ENCODE measurements at places on chromosomes 2 and 18.

- DNase-seq: no peak
Measured at GRCh38 chr2:217612920-217613319, 389.9 kb downstream of the TNS1 start.

GRCh38 chr2:65252640-65253039 lies 25.0 kb downstream of the ACTR2 start:
- DNase-seq: no peak

DNA sequence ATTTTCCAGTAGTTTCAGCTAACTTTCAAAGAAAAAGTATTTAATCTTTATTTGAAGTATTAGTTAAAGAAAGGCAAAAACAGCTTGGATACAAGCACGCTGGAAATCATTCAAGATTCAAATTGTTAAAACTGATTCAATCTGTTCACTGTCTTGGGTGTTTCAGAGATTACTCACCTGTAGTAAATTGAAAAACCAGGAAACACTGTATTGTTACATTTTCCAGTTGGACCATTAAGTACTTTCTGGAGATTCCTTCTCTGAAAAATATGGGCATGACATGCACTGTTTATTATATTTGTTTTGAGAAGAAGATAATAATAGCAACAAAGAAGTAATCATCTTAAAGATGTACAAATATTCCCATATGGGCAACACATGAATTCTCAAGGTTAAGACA lies 196.1 kb downstream of the UBE2E3 start:
- DNase-seq: no peak

GRCh38 chr2:110157153-110157793 lies 41.7 kb upstream of the MALL start:
- DNase-seq: peak; percentile 36

- DNase-seq: no peak
Measured at GRCh38 chr2:68359889-68360288, 5.2 kb upstream of the PLEK start.

DNA sequence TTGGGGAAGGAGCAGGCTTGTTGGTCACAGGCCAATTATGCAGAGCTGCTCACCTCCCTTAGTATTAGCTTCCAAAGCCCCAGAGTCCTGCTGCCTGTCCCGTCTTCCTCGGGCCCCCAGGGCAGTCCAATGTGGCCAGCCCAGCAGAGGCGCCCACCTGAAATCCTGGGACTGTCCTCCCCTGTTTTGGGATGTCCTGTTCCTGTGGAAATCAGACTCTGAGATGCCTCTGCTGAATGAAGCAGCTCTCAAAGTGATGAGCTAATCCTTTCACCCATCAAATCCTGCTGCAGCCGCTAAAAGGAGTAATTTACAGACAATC lies 105.3 kb downstream of the CABLES1 start:
- DNase-seq: no peak

DNA sequence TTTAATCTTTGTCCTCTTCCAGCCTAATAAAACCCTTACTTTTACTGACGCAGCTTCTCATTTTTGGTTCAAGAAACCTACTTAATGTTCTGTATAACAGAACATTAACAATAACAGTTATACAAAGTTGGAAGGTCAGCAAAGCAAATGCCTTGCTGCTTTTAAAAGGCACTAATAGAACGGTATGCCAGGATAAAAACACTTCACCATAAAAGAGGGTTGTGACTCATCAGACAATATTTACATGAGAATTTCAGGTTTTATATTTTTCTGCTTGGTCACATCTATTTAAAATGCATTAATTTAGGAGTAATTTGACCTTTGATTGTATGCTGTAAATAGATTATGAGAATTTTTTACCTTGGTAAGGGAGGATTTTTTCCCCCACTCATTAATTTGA lies 3.0 kb downstream of the KLHL41 start:
- no peak for DNase-seq

- DNase-seq: no peak
Measured at GRCh38 chr2:59046401-59047372, 805.6 kb upstream of the FANCL start.

- DNase-seq: no peak
Measured at GRCh38 chr18:1604751-1605150, 700.1 kb downstream of the ADCYAP1 start.

- DNase-seq: no peak
Measured at GRCh38 chr2:100212850-100213249, 70.5 kb upstream of the AFF3 start.

GRCh38 chr18:64407606-64408005 lies 258.7 kb upstream of the LINC00305 start:
- DNase-seq: no peak

- DNase-seq: no peak
Measured at GRCh38 chr2:180604077-180604476, 376.3 kb upstream of the UBE2E3 start.

DNA sequence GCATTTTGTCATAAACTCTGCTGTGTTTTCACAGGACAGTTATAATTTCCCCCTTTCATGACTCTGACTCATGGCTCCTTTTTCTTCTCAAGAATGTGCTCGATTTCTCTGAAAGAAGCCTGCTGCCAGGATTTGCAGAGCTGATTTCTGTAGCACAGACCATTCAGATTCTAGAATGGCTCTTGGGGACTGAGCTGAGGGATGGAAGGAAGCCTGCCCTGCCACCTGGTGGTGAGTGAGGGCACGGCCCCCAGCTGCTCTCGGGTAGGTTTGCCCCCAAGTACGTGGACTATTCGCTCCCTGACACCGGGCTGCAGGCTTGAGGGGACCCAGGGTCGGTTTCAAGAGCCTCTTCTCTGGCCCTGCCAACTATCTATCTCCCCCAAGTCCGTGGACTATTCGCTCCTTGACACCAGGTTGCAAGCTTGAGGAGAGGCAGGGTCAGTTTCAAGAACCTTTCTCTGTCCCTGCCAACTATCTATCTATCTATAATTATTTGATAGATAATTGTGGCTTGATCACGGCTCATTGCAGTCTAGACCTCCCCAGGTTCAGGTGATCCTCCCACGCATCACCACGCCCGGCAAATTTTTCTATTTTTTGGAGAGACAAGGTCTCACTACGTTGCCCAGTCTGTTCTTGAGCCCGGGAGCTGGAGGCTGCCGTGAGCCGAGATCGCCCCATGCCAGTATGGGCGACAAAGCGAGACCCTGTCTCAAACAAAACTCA lies 1.4 kb upstream of the SMYD5 start:
- no peak for DNase-seq

DNA sequence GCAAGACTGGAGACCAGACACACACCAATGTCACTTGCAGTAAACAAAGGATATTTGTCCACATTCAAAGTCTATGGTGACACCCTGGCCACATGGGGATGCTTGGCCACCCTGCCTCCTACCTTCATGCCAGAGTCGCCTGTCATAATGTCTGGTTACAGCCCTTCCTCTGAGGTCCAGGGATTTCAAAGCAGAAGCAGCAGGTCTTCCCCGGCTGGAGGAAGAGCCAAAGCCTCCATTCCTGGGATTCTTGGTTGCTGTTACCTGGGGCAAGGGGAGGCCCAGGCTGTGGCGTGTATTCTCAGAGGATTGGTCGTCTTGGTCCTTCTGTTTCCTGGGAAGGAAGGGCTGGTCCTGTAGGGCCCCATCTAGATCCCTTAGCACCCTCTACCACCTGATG lies 2.3 kb upstream of the ALPP start:
- DNase-seq: no peak

- DNase-seq: no peak
Measured at GRCh38 chr2:237453671-237454070, 33.4 kb upstream of the MLPH start.

- DNase-seq: peak; percentile 19
Measured at GRCh38 chr2:53559302-53559966, 208.2 kb upstream of the CHAC2 start.

DNA sequence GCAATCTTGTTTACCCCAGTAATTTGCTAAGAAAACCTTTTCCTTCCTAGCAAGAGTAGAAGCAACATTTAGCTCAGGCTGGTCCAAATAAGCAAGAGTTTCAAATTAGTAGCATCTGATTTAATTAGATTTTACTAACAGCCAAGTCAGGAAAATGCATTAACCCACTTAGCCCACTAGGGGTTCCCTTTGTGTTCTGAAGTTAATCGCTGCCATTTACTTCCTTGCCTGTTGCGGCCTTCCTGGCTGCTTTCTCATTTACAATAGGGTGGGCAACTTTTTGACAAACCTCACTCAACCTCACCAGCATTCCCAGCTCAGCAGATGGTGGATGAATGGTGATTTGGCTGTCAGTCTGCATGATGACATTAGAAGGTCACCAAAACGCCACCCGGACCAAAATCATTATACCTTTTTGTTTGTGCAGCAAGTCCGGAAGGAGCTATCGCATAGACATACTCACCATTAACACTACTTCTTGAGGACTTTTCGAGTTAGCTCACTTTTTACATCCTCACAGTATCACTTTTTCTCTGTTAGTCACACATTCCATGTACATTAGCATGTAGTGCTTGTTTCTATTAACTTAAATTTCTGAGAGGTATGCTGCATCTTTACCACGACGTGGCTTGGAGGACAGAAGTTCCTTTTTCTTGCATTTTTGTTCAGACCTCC lies 101.5 kb upstream of the SETBP1 start:
- no peak for DNase-seq

GRCh38 chr2:159185401-159186130 lies 100.9 kb downstream of the WDSUB1 start:
- DNase-seq: no peak

DNA sequence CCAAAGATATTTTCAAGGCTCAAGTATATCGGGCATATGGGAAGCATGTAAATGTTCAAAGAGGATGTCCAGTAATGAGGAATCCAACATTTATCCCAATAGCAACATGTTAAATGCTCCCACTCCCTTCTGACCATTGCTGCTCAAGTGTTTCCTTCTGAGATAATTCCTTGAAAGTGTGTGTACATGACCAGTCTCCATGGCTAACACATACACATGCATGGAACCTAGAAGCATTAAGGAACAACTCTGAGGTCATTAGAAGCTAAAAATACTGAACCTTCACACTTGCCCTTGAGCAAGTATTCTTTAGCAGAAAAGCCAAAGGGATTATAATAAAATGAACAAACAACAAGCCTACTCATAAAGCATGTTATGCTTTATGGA lies 433.8 kb upstream of the TCF4 start:
- DNase-seq: no peak

GRCh38 chr18:75879196-75879595 lies 451.7 kb upstream of the SMIM21 start:
- DNase-seq: no peak

DNA sequence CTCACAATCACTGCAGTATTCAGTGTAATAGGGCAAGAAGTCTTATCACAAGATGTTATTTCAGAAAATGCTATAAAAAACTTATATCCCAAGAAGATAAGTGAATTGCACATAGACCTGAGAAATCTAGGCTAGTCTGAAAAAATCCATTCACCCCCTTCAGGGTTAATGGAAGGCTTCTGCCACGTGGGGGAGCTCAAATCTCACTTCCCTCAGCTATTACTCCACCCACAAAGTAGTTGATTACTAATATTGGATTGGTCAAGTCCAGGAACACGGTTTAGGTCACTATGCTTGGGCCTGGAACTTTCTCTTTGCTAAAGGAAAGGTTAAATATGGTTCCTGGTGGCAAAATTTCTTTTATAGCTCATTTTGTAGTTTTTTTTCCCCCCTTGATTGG lies 51.2 kb upstream of the ADAM23 start:
- no peak for DNase-seq

DNA sequence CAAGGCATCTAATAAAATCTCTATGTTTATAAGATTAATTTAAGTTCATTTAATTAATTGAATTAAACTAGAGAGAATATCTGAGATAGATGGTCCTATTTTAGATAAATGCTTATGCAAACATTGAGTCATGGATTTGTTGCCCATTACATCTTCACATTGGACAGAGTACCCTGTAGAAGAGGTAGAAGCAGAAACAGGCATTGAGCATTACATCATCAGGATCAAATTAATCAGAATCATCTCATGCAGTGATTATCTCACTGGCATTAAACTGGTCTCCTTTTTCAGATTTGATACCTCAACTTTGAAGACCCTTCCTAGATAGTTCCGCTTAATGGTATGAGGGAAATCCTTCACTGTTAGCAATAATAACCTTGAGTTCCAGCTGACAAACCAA lies 469.6 kb upstream of the VRK2 start:
- DNase-seq: no peak

DNA sequence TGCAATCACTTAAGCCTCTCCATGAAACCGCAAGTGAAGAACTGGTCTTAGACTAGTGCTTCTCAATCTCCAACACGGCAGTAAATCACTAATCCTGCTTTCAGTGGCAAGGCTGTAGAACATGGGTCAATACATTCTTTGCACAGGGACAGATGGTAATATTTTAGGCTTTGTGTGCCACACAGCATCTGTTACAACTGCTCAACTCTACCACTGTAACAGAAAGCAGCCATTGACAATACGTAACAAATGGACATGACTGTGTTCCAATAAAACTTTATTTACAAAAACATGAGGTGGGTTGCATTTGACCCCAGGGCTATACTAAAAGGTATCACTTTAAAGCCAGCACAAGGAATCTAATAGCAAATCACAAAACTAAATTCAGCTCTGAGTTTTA lies 51.1 kb downstream of the RNF152 start:
- no peak for DNase-seq

- peak; percentile 75 for DNase-seq
Measured at GRCh38 chr2:111659361-111660333, 224.3 kb downstream of the ANAPC1 start.

DNA sequence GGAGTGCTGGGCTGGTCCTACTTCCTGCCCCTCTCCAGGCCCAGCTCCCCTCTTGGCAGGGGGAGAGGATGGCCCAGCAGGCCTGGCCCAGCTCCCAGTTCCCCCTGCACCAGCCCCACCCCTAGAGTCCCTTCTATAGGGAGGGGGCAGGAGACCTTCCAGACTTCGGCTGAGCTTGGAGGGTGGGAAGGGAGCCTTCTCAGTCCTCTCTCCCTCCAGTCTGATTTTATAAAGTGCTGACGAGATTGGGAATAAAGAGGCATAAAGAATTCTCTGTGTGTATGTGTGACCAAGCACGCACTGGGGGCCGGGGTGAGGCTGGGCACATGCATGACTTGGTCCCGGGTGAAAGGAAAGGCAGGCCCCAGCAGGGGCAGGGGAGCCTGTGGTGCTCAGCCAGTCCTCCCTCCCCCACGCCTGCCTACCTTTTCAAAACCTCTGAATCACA lies 5.1 kb downstream of the CHPF start:
- no peak for DNase-seq

DNA sequence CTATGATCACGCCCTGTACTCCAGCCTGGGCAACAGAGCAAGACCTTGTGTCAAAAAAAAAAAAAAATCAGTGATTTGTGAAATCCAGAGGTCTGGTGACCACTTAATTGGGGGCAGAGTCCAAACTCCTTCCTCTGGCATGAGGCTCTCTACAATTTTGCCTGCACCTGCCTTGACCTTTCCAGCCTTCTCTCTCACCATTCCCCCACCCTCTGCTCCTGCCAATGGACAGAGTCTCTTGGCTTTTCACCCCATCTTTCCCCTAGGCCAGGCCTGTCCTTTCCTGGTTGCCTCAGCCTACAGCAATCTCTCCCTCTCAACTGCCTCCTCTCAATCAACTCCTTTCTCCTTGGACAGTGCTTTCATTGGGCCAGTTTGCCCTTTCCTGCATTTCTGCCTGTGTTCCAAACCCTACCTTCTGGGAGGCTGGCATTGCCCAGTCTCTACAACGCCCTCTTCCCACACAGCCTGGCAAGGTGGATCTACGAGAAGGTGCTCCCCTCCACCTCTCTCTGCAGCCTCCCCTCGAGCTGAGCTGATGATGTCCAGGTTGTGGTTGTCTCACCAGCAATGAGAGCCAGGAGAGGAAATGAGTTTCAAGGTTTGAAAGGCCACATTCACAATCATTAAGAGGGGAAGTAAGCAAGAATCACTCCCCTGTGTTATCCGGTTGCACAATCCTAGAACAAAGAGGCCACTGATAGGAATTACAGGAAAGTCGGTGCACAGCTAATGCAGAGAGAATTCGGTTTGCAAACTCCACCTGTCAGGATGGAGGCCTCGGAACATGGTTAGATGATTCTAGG lies 39.5 kb upstream of the NPAS2 start:
- peak; percentile 57 for DNase-seq
